ENCODE measurements at places on chromosomes 12 and 14.

GRCh38 chr12:122097584-122097926 is 19.0 kb downstream of the MLXIP start:
- no peak for DNase-seq

GRCh38 chr14:92531106-92531873 is 17.7 kb downstream of the RIN3 start:
- DNase-seq, result peak; percentile 36

GRCh38 chr12:19938031-19938430 is 430.3 kb upstream of the PDE3A start:
- DNase-seq, result no peak

DNA sequence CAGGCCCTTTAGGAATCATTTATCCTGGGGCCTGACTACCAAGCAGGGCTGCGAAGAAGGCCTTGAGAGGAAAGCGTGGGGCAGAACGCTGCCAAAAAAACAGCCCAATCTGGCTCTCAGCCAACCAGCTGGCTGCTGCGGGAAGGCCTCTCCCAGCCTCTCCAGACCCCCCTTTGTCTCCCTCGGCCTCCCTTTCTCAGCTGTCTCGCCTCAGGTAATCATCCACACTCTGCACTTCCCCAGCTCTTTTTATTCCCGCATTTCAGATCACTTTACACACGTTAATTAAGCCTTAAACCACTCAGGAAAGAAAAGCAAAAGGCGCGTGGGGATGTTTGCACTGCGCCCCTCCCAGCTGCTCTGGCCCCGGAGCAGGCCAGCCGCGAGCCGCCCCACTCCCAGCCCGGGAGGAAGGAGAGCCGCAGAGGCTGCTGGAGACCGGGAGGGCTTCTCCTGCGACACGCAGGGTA is 208.2 kb upstream of the FOXN3 start:
- DNase-seq, result no peak

DNA sequence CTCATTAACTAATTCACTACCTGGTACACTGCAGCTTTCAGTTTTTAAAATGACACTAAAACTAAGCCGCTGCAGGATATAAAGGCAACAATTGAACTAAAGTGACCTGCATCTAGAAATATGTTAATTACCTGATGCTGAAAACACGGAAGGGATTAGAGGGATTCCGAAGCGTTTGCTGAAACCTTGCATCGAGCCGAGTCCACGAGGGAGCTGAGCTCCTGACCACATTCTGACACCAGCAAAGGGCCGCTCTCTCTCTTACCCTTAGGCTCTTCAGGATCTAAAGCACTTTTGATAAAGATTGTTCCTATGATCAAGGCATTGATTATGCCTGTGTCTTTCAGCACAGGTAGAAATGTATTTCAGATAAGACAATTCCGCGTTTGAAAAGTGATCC is 59.5 kb upstream of the CDKN3 start:
- DNase-seq, result no peak

GRCh38 chr12:7610006-7610405 is 55.7 kb downstream of the APOBEC1 start:
- DNase-seq, result no peak

DNA sequence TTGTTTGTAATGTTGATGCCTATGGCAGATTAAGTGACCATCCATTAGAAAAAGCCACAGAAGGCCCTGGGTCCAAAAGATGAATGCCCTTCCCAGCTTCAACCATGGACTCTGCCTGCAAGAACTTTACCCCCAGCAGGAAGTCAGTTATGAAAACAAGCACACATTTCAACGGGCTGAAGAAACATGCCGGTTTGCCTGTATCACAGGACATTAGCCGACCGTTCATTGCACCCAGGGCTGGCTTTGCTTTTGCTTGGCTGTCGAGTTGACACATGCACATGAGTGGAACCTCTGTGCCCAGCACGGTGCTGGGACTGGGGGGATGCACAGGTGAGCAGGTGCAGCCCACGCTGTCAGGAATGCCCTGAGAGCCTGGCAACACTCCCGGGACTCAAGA is 1087.0 kb downstream of the BCL11B start:
- no peak for DNase-seq

- DNase-seq, result no peak
Observed at GRCh38 chr12:102120886-102121285, 903 bp downstream of the PARPBP start.

DNA sequence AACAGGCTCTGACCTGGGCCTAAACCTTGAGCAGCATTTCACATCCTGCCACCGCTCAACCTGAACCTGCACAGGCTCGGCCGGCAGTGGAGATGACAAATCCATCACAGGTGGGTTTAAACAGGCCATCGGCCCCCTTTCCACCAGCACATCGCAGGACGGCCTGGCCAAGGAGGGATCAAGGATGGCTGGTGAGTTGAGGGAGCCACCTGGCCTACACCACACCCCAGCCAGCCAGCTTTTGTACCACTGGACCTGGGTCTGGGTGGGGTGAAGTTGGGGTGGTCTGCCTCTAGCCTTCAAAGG is 14.2 kb downstream of the MMAB start:
- no peak for DNase-seq

GRCh38 chr14:91058042-91058581 is 2.3 kb downstream of the RPS6KA5 start:
- DNase-seq, result no peak

- no peak for DNase-seq
Observed at GRCh38 chr14:71346685-71347084, 439.4 kb downstream of the PCNX1 start.

DNA sequence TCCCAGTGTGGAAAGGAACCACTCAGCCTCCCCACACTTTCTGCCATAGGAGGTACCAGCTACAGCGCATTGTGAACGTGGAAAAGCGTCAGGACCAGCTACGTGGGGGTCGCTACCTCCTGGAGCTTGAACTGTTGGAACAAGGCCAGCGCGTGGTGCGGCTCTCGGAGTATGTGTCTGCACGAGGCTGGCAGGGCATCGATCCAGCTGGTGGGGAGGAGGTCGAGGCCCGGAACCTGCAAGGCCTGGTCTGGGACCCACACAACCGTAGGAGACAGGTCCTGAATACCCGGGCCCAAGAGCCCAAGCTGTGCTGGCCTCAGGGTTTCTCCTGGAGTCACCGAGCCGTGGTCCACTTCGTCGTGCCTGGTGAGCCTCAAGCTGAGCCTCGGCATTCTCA is 96.8 kb downstream of the B4GALNT3 start:
- DNase-seq, result no peak

DNA sequence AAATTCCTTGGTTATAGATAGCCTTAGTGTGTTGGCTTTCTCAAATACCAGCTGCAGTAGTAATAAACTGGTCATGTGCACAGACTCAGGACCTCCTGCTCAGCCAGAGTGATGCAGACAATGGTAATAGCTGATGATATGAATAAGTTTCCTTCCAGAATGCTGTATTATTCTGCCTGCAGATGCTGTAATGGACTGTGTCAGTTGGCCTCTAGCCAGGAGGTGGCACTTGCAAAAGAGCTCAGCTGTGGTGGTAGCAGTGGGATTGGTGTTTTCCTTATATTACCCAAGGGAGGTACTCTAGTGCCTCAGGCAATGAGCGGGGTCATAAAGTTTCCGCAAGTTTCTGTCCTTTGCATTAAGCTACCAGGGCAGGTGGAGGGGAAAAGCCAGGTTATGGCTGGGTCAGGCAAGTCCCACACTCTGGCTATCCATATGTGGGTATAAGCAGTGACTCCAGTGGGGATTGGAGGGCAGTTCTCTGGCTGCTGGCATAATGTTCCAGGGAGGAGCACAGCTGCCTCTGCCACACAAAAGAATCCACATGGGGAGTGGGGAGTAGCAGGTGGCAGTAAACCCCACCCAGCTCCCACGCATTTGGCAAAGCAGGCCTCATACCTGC is 14.0 kb upstream of the MUCL1 start:
- no peak for DNase-seq

DNA sequence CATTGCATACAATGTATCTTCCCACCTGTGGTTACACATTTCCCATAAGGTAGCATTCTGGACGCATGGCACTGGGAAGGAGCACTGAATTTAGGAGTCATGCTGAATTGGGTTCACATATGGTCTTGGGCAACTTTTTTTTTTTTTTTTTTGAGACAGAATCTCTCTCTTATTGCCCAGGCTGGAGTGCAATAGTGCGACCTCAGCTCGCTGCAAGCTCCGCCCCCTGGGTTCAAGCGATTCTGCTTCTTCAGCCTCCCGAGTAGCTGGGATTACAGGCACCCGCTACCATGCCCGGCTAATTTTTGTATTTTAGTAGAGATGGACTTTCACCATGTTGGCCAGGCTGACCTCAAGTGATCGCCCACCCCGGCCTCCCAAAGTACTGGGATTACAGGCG is 13.3 kb downstream of the DIP2B start:
- no peak for DNase-seq

- no peak for DNase-seq
Observed at GRCh38 chr12:57519796-57520052, 590 bp downstream of the DDIT3 start.

DNA sequence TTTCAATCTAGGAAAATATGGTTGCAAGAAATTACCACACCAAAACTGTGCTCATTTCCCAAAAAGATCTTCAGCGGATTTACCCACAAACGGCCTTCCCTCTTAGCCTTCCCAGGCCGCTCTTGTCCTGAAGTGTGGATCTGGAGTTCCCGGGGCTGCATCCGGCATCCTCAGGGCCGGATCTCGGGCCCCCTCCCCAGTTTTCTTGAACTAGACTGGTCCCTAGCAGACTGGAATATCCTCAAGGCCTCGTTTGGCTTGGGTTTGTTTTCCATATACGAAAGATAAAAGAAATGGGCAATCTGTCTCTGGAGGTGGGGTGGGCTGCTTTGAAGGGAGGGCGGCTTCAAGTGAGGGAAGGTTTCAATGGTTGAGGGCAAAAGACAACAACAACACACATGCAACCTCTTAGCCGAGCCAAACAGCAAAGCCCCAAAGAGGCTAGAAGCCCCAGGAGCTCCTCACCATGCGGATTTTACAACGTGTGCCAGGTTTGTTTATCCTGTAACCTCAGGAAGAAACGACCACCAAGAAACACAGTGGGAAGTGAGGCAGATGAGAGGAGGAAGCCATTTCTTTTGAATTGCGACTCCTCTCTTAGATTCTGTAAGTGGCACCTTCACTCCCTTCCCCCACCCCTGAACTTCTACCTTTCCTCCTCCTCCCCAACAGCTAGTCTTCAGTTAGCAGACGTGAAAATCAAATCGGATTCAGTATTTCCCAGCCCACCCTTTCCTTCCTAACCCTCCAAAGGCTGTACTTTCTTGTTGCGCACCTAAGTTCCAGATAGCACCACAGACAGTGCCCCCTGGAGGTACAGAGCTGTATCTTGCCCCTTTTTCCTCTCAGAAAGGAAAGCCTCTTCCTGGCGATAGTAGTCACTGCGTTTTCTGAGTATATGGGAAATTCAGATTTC is 2.6 kb downstream of the MYF6 start:
- DNase-seq, result no peak

- no peak for DNase-seq
Observed at GRCh38 chr12:31897781-31898503, 61.3 kb upstream of the RESF1 start.

DNA sequence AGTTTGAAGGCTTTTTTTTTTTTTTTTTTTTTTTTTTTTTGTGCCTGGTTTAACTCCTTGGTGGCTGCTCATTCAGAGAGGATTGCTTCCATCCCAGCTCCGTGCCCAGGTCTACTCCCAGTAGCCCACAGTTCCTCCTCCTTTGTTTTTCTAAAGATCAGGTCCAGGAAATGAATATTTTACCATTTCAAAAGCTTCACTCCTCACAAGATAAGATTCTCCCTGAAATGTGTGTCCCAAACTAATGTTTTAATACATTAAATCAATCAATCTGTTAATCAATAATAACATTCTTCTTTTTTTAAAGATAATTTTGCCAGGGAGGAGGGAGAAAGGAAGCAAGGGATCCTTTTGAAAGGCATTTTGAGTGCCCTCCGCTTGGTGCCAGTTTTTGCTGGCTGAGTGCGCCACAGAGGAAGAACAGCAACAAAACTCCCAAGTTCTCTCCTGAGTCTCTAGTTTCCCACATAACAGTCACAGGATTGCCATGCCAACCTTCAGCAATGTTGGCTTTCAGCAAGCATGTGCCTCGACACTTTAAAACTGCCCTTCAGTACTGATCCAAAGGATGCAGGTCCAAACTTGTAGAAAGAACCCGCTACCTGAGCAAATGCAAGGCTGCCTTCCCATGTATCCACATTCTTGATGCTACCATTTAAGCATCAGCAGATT is 99.2 kb downstream of the RMST start:
- DNase-seq, result no peak

GRCh38 chr14:104804481-104805325 is 3.8 kb downstream of the ZBTB42 start:
- DNase-seq, result no peak

DNA sequence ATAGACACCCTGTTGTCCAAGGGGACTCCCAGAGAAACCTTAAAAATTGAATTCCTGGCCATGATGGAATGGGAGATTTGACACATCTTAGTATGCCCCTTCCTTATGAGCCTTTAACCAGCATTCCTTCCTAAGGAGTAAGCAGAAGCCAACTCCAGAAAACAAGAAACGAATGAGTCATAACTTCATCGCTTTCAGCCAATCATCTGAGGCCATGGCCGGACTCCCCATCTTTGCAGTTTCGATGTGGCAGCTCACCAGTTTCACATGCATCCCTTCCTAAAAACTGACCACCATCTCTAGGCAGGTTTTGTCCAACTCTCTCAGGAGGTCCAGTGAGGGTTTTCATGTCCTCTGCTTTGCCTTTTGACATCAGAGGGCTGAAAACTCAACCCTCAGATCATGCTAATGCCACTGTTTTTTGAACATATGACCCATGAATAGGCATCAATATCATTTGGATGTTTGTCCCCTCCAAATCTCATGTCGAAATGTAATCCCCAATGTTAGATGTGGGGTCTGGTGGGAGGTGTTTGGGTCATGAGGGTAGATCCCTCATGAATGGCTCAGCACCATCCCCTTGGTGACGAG is 19.9 kb downstream of the DAAM1 start:
- no peak for DNase-seq

DNA sequence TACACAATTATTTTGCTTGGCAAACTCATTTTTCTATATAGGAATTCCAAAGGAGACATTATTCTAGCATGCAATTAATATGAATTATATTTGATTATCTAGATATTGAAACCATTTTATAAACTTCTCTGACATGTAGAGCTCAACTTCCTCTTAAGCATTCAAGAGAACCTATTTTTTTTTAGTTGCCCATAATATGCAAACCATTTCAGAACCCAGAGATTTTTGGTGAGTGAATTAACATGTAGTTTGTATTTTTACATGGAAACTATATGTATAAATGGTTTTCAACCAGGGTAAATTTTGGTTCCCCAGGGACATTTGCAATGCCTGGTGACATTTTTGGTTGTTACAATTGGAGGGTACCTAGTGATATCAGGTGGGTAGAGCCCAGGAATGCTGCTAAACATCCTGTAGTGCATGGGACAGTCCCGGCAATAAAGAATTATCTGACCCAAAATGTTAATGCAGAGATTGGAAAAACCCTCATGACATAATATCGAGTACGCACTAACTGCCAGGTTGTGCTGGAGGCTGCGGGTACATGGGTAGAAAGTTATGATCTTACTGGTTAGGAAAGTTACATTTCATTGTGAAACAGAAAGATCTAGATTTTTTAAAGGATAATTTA is 338.9 kb upstream of the GARIN2 start:
- DNase-seq, result no peak

- DNase-seq, result peak; percentile 74
Observed at GRCh38 chr12:121795034-121795968, 1.8 kb upstream of the RHOF start.

Measured in activated CD4-positive, alpha-beta T cell treated with anti-CD3 and anti-CD28 coated beads for 1 hour (primary cell).